ENCODE measurements at places on chromosomes 7 and 10.

DNA sequence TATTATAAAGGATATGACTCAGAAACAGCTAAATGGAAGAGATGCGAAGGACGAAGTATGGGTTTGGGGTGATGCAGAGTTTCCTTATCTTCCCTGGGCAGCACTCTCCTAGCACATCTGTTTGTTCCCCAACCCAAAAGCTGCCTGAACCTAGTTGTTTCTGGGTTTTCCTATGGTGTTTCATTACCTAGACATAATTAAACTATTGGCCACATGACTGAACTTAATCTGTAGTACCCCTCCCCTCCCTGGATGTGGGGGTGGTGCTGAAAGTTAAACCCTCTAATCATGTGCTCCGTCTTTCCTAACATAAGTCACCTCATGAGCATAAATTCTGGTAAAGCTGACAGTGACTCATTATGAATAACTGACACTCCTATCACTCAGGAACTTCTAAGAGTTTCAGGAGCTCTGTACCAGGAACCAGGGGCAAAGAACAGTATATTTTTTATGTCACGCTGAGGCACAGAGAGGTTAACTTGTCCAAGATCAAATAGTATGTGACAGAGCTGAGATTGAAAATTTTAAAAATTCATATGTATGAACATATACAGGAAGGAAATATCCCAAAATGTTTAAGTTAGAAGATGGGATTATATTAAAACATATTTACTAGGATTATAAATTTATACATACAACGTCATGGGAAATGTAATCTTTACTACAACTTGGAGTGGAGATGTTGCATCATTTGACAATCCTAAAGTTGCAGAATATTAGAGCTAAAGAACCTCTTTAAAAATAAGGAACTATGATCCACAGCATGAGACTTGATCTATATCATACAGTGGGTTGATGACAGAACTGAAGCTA, 4.8 kb downstream of the STRIP2 start:
- peak; percentile 62 for DNase-seq

- DNase-seq = no peak
Measured at GRCh38 chr7:142932386-142933091, 1.0 kb downstream of the TRPV5 start.

GRCh38 chr10:124035928-124036558, 57.4 kb downstream of the CHST15 start:
- DNase-seq = peak; percentile 85

DNA sequence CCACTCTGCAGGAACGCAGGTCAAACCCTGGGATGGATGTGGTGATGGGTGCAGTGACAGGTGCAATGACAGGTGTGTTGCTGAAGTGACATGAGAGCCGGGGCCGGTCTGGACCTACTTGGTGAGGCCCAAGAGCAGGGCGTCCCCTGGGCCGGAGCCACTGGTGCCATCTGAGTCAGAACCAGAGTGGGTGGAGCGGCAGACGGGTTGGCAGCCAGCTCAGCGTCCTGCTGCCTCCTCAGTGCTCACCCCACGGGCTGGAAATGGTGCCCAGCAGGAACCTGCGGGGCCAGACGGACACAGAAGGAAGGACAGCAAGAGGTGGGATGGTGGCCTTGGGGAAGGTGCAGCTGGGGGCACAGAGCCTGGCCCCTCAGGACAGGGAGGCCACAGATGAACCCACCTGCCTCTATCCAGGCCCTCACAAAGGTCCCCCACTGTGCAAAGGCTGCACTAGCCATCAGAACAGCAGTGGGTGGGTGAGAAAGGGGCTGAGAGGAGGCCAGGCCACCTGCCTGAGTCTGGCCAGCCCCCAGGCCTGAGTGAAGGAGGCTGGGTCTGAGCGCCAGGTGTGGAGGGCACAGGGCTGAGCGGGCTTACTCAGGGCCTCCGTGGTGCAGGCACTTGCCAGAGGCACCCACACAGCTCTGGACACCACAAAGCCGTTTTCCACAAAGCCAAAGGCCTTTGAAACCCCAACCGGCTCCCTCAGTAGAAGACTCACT, 129.0 kb upstream of the PPP2R2D start:
- no peak for DNase-seq

GRCh38 chr10:58755677-58756076, 243.0 kb downstream of the BICC1 start:
- DNase-seq = no peak

GRCh38 chr10:50432211-50433009, 181.1 kb upstream of the ASAH2 start:
- no peak for DNase-seq

DNA sequence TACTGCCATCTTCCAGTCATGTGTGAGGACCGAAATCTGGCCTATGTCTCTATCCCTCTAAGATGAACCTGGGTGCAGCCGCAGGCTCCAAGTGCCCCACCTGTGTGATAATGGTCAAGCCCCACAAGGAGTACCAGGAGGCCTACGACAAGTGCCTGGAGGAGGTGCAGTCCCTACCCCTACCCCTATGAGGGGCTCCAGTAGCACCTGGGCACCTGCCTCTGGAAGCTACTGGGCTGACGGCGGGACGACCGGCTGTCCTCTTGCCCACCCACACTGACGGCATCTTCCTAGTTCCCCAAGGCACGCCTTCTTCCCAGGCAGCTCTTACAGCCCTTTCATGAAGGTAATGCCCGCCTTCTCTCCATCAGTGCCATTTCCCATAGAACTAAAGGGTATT, 47.4 kb downstream of the HOXA1 start:
- no peak for DNase-seq

DNA sequence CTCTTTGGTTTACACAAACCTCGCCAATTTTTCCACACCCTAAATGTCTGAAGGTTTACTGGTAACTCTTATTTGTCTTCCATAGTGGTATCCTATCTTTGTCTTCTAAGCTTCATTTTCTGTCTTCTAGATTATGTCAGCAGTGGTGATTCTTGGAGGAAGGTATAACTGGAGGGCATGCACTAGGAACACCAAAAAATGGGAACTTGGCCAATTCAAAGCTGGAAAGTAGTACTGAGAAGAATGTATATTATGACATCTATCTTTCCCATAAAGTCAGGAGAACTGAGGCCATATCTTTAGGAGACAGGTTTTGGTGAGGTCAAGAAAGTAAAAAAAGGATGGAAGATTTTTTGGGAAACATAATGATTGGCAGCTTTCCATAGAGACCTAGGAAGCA, 113.3 kb downstream of the CPEB3 start:
- DNase-seq = no peak

GRCh38 chr10:95236068-95236903, 42.2 kb downstream of the ACSM6 start:
- DNase-seq = peak; percentile 48

GRCh38 chr7:149615690-149616270, 118.2 kb upstream of the ZNF746 start:
- no peak for DNase-seq

DNA sequence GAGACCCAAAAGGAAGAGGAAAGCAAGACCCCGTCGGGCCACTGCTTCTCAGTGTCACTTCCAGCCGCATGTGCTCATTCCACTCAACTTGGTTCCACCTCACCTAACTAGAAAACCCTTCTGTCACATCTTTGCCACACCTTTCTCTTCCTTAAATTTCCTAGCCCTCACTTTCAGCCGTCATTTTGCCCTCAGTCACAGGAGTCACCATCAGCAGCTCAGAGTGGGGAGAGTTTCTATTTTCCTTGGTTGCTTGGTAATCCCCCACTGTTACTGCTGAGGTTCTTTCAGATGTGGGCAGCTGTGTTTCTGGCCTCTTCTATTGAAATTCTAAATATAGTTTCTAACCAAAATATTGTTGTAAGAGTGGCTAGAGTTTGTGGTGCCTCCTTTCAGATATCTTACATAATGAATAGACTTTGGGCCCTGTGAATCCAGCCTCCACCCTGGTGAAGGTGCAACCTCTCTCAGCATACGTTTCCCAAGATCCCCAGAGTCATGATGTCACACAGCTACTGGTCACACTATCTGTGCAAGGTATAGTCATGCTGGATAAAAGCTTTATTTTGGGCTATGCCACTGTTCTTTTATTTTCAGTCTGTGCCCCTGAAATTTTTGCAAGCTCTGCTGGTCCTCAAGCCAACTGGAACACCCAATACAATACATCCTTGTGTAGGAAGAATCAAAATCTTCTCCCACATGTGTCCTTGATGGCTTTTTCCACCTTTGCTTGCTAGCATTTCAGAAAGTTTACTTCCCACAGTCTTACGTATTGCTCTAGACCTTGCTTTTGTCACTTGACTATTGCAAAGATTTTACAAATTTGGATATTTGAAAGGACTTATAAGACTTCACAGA, 9.2 kb downstream of the AGBL3 start:
- DNase-seq = no peak

- no peak for DNase-seq
Measured at GRCh38 chr10:117757086-117757720, 214.7 kb downstream of the EMX2 start.

DNA sequence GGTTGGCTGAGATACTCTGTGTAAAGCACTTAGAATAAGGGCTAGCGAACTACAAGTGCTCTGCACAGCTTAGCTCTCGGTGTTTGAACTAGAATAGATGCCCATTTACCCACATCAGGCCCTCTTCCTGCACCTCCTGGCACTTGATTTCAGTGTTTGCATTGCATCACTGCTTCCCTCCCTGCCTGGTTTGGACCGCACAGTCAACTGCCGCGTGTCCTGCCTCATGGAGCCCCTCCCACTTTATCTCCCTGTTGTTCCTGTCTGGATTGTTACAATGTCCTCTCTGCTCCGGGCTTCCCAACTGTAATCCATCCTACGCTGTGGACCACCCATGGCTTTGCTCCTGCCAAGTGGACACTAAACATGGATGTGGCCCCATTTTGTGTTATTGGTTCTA, 2.3 kb downstream of the FAM107B start:
- DNase-seq = no peak

GRCh38 chr7:15977663-15978062, 291.2 kb upstream of the MEOX2 start:
- peak; percentile 3 for DNase-seq

- peak; percentile 56 for DNase-seq
Measured at GRCh38 chr10:93701866-93702209, 554 bp downstream of the FRA10AC1 start.

GRCh38 chr10:11225935-11226334, 208.3 kb downstream of the CELF2 start:
- peak; percentile 79 for DNase-seq

DNA sequence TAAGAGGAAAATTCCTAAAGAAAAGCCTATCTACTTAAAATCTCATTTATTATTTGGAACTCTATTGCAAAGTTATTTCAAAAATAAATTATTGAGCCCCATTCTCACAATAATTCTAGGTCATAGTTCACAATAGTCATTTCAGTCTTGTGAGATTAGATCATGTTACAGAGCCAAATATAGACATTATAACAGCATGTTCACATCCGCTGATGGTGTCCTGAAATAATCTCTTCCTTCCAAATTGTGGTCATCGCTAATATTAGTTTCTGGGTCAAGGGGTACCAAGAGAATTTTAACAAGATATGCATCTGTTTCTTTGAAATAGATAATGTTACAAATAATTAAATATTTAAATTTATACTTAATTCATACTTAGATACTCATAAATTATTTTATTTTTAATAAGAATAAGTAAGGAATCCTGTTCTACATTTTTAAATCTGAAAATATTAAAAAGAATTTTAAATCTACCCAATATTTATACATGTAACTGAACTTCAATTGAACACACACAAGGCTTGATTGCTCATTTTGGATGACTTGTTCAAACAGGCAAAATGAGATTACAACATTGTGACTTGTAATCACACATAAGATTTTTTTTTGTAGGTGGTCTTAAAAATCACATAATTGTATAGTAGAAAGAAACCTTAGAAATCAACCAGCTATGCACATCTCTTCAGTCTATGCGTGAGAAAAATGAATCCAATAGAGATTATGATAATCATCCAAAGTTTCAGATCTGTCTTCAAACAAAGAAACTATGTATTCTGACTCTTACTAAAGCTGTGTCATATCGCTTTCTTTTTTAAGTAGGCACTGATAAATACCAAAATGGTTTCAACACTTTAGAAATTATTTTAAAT, 13.1 kb downstream of the GNAT3 start:
- DNase-seq = peak; percentile 44

- DNase-seq = no peak
Measured at GRCh38 chr10:119505588-119506315, 36.8 kb downstream of the RGS10 start.

GRCh38 chr7:96685353-96685752, 24.3 kb downstream of the SEM1 start:
- DNase-seq = peak; percentile 8

GRCh38 chr10:1642600-1643160, 94.6 kb downstream of the ADARB2 start:
- DNase-seq = no peak

- peak; percentile 70 for DNase-seq
Measured at GRCh38 chr10:63520500-63521415, at the start of gene REEP3. REEP3 (plus strand) TSS chr10:63521401; CDS start chr10:63521546, 145 bp downstream.

DNA sequence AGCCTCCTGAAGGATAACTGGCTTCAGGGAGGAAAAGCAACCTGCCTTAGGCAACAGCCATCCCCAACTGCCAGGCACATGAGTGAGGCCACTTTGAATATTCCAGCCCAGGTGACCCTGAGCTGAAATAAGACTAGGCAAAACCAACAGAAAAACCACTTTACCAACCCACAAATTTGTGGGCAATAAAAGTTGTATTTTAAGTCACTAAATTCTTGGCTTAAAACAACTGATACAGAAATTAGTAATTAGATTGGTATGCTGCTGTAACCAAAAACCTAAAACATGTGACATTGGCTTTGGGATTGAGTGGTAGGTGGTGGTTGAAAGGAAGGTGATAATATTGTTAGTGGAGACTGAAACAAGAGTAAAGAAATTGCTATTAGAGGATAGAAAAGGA, 39.9 kb downstream of the ABCB4 start:
- no peak for DNase-seq

DNA sequence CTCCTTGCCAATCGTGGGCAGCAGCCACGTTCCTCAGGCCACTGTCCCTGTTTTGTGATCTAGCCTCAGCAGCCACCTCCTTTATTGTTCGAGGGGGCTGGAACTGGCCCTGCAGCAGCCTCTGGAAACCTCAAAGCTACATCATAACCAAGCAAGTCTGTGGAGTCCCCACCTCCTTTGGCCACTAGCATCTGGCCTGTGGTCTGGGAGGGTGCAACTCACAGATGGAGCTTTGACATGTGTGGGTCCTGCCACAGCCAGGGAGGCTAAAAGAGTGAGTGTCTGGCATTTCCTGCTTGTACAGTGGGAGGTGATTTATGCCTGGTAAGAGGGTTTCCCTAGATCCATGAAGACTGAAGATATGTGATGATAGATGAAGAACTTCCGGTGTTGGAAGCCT, 32.3 kb upstream of the NUB1 start:
- no peak for DNase-seq

DNA sequence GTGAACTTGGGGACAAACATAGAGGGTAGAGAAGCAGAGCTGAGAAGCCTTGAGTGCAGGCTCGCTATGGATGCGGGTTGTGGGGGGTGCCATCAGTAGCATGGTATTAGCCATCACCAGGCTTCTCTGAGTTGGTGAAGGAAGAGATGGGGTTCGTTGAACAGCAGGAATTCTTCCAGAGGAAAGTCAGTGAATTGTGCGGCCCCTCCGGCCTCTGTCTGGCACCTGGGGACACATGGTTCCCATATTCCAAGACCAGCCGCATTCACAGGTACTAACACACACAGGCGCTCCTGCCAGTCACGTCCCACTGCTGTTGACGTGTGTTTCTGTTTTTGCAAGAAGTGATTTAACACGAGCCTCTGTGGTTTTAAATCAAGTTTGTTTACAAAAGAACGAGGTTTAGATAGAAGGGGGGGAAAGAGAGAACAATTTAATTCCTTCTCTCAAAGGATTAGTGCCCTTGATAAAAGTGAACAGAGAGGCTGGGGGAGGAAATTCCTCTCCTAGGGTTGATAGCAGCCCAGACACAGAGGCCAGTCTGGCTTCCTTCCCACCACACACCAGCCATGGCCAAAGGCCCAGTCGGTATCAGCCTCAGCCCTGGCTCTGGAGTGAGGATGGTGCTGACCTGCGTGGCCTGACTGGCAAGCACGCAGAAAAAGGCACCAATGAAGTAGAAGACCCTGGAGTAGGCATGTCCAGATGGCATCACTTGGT, 252.6 kb upstream of the IGFBP3 start:
- DNase-seq = no peak
